ENCODE measurements at places on chromosomes 6 and 20.
A peak's percentile ranks its signal among the peaks of the same experiment; 100 is the strongest.

- DNase-seq = no peak
Observed at GRCh38 chr6:72002415-72002814, 116.1 kb downstream of the RIMS1 start.

DNA sequence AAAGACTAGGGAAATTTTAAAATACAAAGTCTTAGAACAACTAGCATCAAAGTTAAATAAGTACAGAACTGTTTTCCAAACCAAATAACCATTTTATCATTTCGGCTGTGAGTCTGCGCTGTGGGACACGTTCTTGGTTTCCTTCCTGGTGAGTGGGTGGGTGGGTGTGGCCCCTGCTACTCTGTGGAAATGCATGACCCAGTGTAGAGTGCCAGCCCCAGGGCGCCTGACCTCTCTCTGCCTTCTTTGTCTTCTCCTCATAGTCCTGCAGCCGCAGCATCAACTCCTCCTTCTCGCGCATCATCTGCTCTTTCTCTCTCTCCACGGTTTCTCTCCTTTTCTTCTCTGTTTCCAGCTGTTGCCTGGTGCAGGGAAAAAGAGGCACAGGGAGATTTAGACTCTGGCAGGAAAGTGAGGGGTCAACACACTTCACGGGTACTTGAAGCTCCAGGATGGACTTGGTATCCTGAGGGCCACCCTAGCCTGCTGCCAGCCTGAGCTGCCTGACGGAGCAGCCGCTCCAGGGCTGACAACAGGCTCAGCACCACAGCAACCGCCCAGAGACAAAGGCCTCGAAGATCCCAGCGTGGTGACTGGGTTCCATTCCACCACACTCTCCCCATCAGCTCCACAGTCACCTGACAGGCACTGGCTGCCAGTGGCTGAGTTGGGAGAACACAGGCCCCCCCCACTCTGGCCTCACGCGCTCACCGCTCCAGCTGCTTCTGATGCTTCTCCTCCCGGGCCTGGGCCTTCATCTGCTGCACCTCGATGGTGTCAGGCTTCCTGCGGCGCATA lies 48.4 kb downstream of the EZR start:
- no peak for DNase-seq

- DNase-seq = no peak
Observed at GRCh38 chr6:137676888-137677287, 182.7 kb upstream of the OLIG3 start.

DNA sequence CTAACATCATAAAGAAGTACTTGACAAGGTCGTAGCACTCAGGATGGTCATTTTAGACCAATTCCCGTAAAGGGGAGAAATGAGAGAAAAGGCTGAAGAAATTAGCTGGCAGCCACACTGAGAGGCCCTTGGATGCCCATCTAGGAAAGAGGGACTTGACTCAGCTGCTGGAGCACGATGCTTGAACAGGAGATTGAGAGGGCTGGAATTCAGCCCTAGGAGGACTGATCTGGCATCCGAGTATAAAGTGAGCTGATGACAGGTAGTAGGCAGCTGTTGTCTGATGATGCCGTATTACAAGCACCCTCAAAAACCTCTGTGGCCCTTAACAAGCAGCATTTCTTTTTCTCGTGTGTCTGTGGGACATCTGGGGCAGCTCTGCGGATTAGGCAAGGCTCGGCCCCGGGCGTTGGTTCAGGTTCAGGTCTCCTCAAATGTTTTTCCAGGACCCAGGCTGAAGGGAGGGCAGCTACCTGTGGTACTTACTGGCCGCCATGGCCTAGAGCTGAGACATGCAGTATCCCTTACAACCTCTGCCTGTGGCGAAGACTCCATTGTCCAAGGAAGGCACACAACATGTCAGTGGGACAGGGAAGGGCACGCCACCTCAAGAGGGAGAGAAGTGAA lies 219.6 kb upstream of the SNX9 start:
- DNase-seq = no peak

- peak; percentile 42 for DNase-seq
Observed at GRCh38 chr6:34235307-34236130, 1.2 kb upstream of the HMGA1 start.

GRCh38 chr20:19911810-19912382 lies 105.3 kb upstream of the NAA20 start:
- no peak for DNase-seq

DNA sequence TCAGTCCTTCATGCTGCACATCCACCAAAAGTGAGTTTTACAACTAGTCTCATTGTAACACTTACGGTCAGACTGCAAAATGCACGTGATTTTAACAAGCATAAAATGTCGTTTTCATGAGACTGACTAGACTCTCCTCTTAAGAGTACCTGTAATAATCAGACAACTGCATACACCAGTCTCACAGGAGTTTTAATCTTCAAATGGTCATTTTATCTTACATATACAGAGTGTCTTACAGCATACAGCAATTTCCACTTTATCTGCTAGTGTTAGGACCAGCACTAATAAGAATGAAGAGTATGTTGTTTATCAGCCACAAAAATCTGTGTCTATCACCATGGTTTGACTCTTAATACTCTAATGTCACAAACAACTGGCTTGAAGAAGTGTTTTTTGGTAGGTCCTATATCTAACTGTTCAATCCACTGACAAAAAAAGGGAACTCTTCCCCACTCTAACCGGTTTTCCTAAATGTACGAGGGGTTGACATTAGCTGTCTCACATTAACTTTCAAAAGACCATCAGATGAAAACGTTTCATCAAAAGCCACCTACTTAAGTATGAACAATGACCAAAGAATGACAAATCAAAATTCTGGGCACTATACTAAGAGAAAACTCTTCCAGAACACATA lies 1.5 kb upstream of the ASF1A start:
- DNase-seq = peak; percentile 18

DNA sequence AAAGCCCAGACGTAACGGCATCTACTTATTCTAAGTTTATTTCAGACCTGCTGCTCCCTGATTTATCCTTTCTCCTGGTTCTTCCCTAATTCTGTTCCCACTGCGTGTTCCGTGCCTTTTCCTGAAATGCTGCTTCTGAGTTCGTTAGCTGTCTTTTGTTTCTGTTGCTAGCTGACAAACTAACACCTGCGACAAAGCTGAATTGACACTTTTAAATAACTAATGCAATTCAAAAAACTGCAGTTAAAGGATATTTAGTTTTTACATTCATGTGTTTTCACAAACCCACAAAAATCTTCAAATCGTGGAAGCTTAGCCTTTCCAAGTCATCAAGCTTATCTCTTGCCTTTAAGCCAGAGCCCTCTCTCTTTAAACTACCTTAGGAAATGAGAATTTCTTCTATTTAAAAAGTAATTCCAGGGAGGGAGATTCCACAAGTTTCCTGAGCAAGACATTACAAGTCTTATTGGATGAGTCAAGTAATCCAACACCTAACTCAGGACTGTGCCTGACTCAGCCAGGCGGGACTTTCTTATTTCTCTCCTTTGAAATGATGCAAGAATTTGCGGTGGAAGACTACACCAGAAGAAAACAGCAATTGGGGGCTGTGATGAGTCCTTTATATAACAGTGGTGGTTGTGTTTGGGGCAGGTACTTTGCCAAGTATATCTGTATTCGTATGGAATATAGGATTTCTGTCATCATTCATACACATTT lies 6.3 kb downstream of the ADTRP start:
- peak; percentile 94 for DNase-seq

DNA sequence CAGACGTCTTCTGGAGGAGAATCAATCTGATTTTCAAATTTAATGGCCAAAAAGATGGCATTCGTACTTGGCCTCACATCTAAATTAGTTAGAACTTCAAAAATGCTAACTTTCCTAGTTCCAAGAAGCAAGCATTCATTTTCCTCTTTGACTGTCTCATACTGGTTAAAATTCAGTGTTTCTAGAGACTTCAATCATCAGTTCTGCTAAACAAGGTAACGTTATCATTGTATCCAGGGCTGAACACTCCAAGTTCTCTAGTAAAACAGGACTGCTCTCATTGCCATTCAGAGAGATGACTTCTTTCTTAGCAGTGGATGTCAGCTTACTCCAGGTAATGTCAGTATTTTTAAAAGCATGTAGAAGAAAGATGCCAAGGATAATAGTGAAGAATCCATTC lies 34.6 kb upstream of the ENTPD6 start:
- no peak for DNase-seq

DNA sequence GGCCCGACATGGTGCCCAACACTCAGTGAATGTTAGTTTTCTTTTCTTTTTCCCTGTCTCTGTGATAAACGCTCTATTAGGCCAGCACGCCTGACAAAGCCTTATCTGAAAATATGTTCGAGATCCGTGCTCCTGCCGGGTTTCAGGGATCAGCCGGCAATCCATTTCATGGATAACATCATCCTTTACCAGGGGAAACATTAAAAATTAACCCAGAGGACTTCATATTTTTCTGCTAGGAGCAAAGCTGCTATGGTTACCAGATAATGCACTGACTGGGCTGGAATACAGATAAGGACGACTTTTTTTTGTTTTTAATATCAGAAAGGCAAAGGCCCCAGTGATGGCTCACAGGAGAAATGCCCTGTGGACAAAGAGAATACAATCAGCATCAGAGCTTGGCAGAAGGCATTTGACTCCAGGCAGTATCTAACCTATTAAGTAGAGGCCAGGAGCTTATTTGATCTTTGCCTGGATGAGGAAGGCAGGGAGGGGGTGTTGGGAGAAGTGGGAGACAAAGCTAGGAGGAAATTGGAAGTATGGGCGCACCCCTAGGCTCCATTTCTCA lies 482.0 kb upstream of the CHD6 start:
- DNase-seq = no peak

- DNase-seq = no peak
Observed at GRCh38 chr6:160202411-160202810, 56.2 kb downstream of the SLC22A2 start.

- no peak for DNase-seq
Observed at GRCh38 chr20:58893355-58894120, 41.0 kb downstream of the GNAS start.

GRCh38 chr6:146433881-146434731 lies 109.5 kb upstream of the RAB32 start:
- no peak for DNase-seq

GRCh38 chr20:17511401-17511800 lies 19.8 kb downstream of the BFSP1 start:
- DNase-seq = no peak

- no peak for DNase-seq
Observed at GRCh38 chr6:164101859-164102258, 687.3 kb downstream of the QKI start.

DNA sequence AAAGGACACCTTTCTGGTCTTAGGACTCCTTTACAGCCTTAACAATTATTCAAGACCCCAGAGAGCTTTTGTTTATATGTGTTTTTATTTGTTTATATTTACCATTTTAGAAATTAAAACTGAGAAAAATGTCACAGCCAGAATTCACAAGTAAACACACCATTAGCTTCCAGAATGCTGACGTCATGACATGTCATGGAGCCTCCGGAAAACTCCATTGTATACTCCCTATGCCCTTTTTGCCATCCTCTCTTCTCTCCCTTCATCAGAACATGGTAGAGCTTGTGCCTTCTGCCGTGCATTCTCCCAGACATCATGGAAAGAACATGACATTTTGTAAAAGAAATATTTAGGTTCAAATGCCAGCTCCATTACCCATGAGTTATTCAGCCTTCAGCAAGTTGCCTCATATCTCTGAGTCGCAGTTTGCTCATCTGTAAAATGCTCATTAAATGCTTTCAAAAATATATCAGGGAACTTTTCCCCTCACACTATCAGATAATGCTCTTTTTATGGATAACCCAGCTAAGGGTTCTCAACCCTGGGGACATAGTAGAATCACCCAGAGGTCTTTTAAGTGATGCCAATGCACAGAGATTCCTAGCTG lies 27.8 kb downstream of the TNFAIP3 start:
- DNase-seq = peak; percentile 7

GRCh38 chr20:5734602-5735001 lies 15.6 kb upstream of the SHLD1 start:
- peak; percentile 19 for DNase-seq

DNA sequence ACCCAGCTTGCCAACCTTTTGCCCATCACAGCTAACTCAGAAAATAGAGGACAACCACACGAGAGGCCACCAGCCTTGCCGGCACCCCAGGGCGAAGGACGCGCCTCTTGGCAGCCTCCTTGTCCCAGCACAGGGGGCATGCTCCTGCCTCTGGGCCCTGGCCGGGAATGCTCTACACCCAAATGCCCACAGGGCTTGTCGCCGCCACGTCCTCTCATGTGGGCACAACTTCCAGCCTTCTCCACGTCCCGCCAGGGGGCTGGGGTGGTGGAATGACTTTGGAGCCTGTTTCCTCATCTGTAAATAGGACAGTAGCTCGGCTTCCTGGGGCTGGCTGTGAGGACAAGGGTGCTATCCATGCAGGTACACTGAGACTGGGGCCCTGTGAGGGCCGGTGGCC lies 152.4 kb upstream of the MLN start:
- no peak for DNase-seq

DNA sequence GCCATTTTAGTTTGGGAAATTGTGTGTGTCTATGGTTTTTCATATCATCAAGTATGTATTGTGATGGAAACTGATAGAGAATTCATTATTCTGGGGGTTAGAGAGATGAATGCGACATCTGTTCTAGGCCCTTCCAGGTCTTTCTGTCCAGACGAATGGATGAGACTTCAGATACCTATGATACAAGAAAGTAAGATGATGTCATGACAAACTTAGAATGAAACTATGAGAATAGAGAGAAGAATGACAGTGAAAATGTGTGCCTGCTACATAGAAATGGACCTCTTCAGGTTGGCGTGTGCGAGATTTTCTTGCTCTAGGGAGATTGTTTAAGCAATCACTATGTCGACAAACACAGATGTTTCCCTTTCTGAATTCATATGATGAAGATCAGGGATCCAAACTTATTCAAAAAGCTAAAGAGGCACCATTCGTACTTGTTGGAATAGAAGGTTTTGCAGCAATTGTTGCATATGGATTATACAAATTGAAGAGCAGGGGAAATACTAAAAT lies 76.1 kb downstream of the SCAND1 start:
- no peak for DNase-seq

DNA sequence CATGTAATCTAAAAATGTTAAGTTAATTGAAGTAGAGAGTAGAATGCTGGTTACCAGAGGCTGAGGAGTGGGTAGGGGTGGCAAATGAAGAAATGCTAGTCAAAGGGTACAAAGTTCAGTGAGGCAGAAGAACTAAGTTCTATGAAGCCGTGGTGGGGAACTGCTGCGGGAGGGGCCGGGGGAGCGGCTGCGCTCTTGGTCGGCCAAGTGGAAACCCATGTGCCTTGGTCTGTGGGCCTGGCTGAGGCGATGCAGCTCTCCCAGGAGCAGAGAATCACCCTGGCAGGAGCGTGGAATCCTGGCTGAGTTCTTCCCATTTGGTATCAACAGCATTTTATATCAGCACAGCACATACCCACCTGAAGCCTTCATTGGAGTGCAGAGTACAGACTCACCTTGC lies 22.3 kb downstream of the TTLL2 start:
- no peak for DNase-seq

- DNase-seq = no peak
Observed at GRCh38 chr6:170086639-170087420, 204.0 kb downstream of the DLL1 start.

DNA sequence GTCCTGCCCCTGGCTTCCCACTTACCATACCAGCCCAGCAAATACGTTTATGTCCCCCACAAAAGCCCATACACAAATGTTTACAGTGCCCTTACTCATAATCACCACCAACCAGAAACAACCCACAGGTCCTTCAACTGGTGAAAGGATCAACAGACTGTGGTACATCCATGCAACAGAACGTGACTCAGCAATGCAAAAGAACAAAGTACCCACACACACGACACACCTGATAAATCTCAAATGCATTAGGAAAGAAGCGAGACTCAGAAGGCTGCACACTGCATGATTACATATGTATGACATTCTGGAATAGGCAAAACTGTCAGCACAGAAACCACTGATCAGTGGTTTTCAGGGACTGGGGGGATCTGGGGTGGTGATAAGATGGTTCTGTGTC lies 20.5 kb downstream of the NCR2 start:
- no peak for DNase-seq
